PC-3 (cell line): ENCODE measurements at places on chromosomes 2 and 18.
A peak's percentile ranks its signal among the peaks of the same experiment; 100 is the strongest.

GRCh38 chr2:110639972-110640371 is 37.9 kb downstream of the BUB1 start:
- DNase-seq: no peak

GRCh38 chr2:950080-950966 is at the start of gene SNTG2:
Gene SNTG2, plus strand, starts transcription at chr2:950849. Its CDS starts 148 bp downstream, at chr2:950997.
- no peak for DNase-seq

DNA sequence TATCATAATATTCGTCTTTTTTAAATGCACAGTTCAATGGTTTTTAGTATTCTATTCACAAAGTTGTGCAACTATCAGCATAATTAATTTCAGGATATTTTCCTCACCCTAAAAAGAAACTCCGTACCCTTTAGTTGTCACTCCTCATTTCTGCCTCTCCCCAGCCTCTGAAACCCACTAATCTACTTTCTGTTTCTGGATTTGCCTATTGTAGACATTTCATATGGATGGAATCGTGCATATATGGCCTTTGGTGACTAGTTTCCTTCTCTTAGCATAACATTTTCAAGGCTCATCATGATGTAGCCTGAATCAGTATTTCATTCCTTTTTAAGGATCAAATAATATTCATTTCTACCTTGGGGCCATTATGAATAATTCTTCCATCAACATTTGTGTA is 18.5 kb downstream of the NEURL3 start:
- no peak for DNase-seq

- no peak for DNase-seq
These were observed 31.1 kb downstream of the PSME4 start for GRCh38 chr2:53939656-53940055.

GRCh38 chr2:97717613-97717995 is 4.2 kb downstream of the ZAP70 start:
- no peak for DNase-seq

DNA sequence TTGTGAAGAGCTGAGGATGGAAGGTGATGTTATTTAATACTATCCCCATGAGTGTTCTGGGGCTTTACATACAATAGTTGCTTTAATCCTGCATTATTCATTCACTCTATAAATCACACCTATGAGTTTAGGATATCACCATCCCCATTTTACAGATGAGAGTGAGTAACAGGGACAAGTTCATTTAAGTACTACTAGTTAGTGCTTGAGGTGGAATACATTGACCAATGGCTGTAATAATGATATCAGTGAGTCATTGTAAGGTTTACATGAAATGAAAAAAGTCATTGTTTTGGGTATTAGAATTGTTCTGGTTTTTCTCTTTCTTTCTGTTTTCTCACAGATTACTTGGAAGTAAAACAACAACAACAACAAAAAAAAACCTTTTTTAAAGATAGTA is 42.5 kb downstream of the TANC1 start:
- no peak for DNase-seq

DNA sequence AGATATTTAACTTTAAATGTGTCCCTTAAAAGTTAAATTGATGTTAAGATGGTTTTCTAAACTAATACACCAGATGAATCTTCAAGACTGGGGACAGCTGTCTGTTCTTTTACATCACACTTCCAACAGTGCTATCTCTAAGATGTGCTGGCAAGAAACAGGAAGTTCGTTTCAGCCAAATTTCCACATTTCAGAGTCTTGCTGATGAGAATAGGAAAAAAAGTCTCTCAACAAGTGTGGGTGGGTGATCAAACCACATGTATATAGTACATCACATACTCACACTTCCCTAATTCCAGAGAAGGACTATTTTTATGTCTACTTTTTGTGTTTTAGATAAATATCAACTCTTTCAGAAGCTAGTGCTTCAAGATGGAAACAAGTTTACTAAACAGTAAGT is 1712.8 kb upstream of the TMEFF2 start:
- no peak for DNase-seq

DNA sequence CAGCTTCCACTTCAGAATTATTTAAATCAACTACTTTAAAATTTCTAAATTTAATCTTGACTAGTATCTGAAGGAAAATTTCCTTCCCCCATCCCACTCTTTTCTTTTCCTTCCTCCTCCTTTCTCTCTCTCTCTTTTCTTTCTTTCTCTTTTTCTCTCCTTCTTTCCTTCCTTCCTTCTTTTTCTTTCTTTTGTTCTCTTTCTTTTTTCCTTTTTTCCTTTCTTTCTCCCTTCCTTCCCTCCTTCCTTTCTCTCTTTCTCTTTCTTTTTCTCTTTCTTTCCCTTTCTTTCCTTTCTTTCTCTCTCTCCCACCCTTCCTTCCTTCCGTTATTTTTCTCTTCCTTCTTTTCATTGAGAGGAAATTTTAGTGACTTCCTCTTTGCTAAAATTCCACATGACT is 132.0 kb upstream of the CDH19 start:
- DNase-seq: no peak

- DNase-seq: no peak
These were observed 117.0 kb upstream of the SLC14A2 start for GRCh38 chr18:45498287-45498658.

DNA sequence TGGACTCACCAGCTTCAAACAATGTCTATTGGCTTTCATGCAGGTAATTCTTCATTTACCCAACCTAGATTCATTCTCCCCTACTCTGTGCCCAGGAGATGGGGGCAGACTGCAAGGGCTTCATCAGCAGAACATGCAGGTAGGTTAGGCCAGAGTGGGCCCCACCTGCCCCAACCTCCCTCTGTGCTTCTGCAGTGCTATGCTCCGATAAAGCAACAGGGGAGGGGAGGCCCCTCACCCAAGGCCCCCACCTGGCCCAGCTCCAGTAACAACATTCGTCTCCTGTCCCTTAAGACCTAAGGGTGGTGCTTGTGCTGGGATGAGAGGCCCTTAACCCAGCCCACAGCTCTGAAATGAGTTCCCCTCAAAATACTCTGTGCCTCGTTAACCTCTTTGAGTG is 16.7 kb upstream of the GYPC start:
- DNase-seq: no peak

DNA sequence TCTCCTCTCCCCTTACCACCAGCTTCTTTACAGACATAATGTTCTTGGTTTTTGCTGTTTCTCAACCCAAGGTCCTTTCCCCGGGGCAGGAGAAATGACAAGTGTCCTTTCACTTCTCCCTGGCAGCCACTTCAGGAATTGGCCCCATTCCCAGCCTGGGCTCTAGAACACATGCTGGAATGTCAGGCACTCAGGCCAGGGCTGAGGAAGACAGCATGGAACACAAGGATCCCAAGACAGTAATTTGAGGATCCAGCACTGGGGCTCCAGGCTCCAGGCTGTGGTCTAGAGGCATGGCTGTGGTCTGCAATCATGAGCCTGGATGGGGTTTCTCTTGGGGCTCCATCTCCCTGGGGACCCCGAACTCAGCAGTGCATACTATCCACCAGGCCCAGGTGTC is 201.4 kb downstream of the CELF4 start:
- no peak for DNase-seq

GRCh38 chr2:99159594-99159993 is 4.8 kb downstream of the LIPT1 start:
- DNase-seq: peak; percentile 64

- DNase-seq: peak; percentile 14
These were observed 66.6 kb downstream of the STPG4 start for GRCh38 chr2:47088371-47089082.

GRCh38 chr18:74139411-74139810 is 8.2 kb downstream of the FBXO15 start:
- DNase-seq: no peak

DNA sequence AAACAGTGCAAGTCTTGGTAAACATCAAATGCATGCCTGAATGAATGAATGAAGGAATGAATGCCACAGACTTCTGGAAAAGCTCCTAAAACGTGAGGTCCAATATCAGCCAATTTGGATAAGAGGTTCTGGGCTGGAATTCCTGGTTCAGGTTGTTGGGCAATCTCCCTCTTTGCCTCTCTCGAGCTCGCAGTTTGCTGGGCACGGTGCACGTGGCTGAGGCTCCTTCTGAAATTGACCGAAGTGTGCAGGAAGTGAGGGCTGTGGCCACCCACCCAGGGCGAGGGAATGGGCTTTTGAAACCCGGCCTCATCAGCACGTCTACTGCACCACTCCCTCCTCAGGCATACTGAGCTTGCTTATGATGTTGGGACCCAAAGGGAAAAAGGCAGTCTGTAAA is 288.8 kb upstream of the HS6ST1 start:
- no peak for DNase-seq

- no peak for DNase-seq
These were observed 270.7 kb upstream of the THUMPD2 start for GRCh38 chr2:40049781-40050180.

GRCh38 chr2:230691005-230691647 is 21.5 kb upstream of the CAB39 start:
- peak; percentile 99 for DNase-seq

DNA sequence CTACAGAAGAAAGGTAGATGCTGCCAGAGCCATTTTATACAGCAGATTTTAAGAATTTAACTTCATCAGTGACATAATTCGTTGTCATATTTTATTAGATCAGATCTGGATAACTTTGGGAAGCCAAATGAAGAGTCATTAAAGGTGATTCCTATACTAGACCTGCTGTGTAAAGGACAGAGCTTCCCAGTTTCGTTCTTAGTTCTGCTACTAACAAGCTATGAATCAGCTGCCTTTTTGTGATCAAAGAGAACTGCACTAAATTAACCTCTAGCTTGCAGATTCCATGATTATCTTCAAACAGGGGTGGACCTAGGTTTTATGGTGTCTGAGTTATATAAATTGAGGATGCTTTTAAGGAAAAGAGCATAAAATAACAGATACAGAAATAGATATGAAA is 926.5 kb upstream of the ACVR2A start:
- DNase-seq: no peak

GRCh38 chr18:10497206-10497749 is 28.5 kb upstream of the NAPG start:
- DNase-seq: no peak

- peak; percentile 74 for DNase-seq
These were observed 44.7 kb upstream of the KIDINS220 start for GRCh38 chr2:8882094-8882493.

GRCh38 chr18:29531746-29532145 is 1354.8 kb upstream of the CDH2 start:
- DNase-seq: peak; percentile 32

GRCh38 chr18:63137999-63138435 is 181.6 kb downstream of the BCL2 start:
- DNase-seq: no peak

- DNase-seq: no peak
These were observed 90.2 kb downstream of the PARD3B start for GRCh38 chr2:204635478-204635877.

- DNase-seq: no peak
These were observed 704.9 kb downstream of the DCDC2C start for GRCh38 chr2:4408321-4408720.

DNA sequence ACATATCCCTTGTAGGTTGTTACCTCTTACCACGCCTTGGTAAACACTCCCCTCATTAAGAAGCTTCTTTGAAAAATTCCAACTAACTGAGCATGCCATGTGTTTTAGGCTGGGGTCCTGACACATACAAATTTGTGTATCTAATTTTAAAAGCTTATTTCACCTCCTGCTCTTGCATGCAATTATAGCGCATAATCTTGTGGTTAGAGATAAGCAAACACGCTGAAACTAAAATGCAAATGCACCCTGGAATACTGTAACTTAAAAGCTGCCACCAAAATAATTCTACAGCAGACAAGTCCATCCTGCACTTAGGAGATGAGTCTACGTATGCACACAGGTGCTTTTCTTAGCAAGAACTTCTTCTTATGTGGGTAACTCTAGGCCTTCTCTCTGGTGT is 990.2 kb downstream of the TSN start:
- no peak for DNase-seq

DNA sequence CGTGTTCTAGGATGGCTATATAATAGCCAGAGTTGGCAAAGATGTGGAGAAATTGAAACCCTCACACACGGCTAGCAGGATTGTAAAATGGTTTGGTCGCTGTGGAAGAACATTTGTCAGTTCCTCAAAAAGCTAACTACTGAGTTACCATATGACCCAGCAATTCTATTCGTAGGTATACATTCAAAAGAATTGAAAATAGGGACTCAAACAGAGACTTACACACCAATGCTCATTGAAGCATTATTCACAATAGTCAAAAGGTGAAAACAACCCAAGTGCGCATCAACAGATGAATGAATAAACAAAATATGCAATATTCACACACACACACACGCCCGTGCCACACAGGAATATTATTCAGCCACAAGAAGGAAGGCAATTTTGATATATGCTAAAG is 98.7 kb downstream of the PLA2R1 start:
- no peak for DNase-seq

DNA sequence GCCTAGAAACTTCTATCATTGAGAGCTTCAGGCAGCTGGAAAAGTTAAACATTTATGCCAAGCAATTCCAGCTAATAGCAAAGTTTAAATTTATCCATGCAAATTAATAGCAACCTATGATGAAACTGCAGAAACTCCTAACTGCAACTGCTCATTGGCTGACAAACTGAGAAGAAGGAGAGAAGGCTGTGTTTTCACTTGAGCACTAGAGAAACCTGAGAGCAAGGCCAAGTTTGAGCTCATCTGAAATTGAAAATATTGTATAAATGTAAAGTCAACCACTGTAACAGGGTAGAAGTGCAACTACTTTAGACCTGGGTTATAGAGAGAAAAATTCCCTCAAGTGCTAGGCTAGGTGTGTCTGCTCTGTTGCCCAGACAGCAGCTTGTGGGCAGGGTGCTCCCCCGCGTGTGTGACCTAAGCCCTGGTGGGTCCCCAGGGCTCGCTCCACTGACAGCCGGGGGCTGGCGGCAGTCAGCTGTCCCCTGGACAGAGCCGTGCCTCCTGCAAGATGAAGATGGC is 50.2 kb downstream of the CABYR start:
- no peak for DNase-seq

- DNase-seq: no peak
These were observed 29.4 kb upstream of the CHMP3 start for GRCh38 chr2:86592547-86593230.

DNA sequence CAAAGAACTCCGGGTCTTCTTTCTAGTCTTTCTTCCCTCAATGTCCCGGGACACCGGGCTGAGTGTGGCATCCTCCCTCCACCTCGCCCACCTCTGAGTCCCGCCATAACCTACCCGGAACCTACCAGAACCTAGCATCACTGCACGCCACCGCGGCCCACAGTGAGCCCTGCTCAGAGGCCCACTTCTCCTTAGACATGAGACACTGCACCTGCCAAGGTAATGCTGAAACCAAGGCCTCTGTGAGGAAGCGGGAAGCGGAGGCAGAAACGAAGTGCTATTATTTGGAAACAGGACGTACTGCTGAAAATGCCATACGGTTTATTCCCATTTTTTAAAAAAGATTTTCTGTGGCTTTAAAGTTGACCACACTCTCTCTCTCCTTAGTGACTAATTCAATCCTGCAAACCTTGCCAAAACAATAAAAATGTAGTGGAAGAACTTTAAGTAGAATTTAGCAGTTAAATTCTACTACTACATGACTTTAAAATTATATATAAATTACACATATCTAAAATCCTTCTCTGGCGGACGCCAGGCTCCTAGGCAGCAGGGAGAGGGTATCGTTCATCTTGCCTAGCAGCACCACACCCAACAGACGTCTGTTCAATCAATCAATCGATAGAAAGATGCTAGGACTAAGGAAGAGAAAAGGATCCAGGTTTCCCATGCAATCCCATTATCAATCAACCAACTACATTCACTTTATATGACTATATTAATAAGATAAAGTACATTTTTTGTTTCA is 82.0 kb downstream of the ZNF516 start:
- DNase-seq: no peak
